Stimulated activated CD4-positive, alpha-beta T cell treated with anti-CD3 and anti-CD28 coated beads, Interleukin-1b, Interleukin-23, amount 100 ng/mL, for 4 hours (primary cell): ENCODE measurements at places on chromosomes 12 and 14.

GRCh38 chr12:2759733-2760132 is 35.0 kb upstream of the FKBP4 start:
- DNase-seq = no peak

- no peak for DNase-seq
These were observed 312.2 kb upstream of the ATP2B1 start for GRCh38 chr12:90020881-90021280.

GRCh38 chr14:22803687-22803974 is 11.6 kb downstream of the SLC7A7 start:
- DNase-seq = no peak

GRCh38 chr12:77488041-77488620 is 342.6 kb upstream of the NAV3 start:
- no peak for DNase-seq

- DNase-seq = no peak
These were observed 111.2 kb downstream of the ITPR2 start for GRCh38 chr12:26721800-26722199.

DNA sequence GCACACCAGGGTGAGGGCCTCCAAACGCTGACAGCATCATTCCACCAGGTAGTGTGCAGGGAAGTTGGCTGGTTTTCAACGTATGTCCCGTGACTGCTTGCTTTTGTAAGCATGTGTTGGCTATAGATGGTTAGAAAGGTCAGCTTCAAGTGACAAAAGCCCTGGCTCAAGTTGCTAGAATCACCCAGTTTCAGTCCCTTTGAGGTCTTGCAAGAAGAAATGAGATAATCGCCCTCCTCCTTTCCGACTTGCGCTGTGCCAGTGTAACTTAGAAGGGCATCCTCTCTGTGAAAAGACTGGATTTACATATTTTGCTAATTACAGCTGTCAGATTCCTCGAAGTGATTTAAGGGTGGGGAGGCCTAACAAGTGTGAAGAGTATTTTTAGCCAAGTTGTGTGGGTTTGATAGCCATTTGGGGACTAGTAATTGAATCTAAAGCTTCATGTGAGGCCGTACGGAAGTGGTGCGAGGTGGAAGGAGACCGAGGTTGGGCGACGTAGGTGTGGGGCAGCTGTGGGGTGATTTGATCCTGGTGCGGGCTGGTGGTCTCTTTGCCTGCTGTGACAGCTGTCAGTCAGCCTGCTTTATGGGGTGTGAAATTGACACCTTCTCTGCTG is 94.7 kb downstream of the CHST11 start:
- DNase-seq = no peak

DNA sequence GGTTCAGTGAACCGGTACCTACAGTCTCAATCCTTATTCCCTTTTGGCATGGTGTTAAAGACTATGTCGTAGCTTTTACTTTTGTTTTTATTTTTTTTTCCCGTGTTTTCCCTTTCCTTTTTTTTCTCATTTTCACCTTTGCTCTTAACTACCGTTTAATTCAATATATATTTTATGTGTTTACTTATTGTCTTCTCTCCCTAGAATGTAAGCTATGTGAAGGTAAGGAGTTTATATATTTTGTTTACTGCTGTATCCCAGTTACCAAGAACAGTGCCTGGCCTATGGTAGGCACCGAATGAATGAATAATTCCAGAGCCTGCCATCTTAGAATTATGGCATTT is 261 bp upstream of the MLH3 start:
- DNase-seq = no peak

- DNase-seq = no peak
These were observed 233.5 kb downstream of the SLC2A13 start for GRCh38 chr12:39872425-39872824.

DNA sequence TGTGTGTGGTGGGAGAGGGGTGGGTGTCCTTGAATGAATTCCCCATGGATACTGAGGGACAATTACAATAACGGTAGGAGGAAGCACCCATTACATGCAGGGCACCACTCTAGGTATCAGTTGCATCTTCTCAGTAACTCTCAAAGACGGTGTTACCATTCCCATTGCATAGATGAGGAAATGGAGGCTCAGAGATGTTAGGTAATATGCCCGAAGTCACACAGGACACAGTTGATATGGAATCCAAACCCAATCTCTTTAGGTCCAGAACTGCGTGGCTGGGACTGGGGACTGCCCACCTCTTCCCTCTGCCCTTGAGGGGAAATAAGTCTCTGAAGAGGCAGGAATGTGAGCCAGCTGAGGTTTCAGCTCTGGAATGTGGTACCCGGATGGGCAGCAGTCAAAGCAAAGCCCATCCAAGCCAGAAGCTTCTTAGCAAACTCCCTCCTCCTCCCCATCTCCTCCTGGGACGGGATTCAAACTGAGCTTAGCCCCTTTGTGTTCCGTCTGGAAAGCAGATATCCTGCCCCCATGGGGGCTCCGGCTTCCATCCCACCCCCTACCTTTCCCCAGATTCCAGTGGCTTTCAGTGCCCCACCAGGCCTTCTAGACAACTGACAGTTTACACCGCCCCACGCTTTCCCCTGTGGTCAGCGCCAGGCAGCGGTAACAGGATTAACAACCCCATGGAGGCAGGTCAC is 187.5 kb downstream of the RBM19 start:
- DNase-seq = no peak

DNA sequence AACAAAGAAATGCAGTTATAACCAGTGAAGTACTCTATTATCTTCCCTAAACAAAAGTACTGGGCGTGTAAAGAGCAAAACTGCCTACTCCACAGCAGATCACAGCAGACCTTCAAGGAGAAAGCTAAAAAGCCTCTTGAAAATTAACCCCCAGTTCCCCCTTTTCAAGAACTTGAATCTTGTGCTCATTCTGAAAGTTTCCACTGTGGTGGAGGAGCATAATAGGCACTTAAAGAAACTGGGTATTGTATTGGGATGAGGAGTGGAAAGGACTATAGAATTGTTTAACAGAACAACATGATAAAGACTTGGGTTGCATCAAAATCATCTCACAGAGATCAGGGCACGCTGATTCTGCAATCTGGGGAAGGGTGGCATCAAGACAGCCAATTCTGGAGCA is 51.1 kb downstream of the SLC25A47 start:
- no peak for DNase-seq

DNA sequence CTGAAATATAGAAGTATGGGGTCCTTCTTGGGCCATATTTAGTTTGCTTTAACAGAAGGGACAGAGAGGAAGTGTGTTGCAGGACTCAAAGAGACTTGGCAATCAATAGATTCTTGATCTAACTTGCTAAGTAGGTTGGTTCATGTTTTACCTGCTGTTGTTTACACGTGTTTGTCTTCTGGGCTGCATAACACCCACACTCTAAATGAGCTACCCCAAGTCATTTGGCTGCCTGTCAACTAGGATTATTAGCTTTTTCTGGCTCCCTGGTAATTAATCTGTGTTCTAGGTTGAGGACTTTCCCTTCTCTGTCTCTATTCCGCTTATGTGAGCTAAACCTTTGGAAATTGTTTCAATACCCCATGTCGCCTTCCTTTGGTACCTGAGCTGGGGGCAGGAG is 10.1 kb upstream of the TBPL2 start:
- no peak for DNase-seq

DNA sequence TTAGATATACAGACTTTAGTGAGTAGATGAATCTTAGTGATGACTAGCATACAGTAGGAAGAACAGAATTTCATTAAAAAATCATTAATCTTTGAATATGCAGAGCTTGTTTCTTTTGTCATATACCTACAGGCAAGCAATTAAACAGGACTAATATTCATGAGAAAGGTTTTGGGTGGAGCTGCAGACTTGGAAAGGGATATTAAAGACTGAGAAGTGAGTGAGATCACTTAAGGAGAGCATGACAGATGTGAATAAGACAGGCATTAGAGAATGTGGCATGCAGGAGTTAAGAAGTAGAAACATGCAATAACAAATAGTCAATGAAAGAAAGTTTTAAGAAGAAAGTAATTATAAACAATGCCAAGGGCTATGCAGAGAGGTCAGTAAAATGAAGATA is 187.7 kb downstream of the TMTC3 start:
- no peak for DNase-seq

DNA sequence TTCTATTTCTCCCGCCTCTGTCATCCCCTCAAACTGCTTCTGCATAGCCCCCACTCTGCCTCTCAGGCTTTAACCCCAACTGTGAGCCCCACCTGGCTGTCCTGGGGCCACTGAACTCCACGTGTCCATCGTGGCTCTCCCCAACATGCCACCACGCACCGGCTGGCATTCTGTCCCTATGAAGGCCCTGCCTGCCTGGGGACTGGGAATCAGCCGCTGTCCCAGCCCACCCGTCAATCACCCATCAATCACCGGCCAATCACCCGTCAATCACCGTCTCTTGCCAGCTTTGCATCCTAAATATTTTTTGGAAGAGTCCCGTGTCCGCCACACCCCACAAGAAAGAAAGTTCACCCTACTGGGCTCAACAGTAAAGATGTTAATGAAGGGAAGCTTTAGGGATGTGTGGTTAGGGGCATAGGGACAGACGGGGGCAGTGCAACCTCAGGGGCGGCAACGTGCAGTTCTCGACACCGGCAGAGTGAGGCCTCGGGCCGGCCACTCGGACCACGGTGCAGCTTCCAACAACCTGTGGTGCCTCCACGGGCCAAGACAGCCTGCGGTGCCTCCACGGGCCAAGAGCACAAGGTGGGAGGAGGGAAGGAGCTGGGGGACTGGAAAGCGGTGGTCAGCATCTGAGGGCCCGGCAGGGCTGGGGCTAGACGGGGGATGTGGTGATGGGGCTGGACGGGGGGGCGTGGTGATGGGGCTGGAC is 85.6 kb downstream of the GALNT9 start:
- no peak for DNase-seq

GRCh38 chr14:50531595-50532501 is 521 bp downstream of the MAP4K5 start:
- DNase-seq = no peak

DNA sequence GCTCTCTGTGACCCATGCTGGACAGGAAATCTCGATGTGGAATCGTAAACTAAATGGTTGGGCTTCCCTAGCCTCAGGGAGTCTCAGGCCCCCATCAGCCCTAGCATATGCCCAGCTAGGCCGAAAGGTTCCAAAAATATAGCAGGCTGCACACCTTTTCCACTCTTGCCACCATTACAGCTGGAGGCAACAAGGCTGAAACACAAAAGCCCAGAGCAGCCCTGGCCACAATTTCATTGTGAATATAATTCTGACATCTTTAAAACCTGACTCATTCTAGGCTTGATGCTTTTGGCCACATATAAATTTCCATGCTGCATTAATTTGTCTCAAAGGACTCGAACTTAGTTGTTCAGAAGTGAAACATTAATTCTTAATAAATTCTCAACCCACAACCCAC is 382.2 kb downstream of the GRIN2B start:
- DNase-seq = no peak

DNA sequence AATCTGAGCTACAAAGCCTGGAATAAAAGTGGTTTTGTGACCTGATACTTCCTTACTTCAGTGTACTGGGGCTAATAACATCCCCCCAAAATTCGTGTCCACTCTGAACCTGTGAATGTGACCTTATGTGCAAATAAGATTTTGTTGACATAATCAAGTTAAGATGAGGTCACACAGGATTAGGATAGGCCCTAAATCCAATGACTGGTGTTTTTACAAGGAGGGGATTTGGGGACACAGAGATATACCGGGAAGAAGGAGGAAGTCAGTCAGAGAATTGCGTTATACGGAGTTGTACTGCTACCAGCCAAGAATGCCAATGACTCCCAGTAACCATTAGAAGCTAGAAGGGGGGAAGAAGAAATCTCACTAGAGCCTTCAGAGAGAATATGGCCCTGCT is 299.9 kb downstream of the ACSS3 start:
- DNase-seq = no peak

DNA sequence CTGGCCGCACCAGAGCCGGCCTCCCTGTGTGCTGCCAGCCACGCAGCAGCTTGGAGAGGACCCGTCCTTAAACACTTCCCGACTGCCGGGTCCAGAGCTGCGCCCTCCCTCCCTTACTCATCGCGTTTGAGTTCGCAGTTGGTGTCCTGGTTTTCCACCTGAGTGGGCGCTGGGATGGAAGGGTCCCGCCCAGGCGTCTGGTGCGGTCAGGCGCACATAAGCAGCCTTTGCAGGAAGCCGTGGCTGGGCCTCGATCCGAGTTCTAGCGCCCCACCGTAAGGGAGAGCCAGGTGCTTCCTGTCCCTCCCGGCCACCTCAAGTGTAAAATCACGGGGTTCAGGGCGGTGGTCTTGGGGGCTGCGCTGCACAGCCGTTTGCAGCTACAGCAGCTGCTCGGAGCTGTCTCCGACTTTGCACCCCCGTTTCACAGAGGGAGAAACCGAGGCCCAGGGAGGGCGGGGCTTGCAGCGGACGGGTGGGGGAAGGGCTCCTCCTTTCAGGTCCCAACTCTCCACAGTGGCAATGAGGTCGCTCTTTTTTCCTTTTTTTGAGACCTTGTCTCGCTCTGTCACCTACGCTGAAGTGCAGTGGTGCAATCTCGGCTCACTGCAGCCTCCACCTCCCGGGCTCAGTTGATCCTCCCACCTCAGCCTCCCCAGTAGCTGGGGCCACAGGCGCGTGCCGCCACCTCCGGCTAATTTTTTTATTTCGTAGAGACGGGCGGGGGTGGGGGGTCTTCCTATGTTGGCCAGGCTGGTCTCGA is 51.3 kb downstream of the LRCOL1 start:
- DNase-seq = no peak

GRCh38 chr12:108109954-108110353 is 19.1 kb upstream of the WSCD2 start:
- no peak for DNase-seq

DNA sequence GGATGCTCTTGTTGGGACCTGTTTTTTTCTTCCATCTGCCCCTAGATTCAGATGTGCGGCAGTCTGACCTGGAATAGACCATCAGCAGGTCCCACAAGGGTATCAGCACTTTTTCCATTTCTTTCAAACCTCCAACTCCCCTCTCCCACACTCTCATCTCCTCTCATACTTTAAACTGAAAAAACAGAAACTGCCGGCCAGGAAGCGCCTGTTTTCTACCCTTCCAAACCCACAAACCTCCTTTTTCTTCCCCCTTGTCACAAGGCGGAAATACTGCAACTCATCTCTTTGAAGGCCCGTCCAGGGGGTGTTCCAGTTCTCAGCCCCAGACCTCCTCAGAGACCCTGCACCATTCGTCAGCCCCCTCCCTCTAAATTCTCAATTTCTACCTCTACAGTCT is 62.5 kb upstream of the FKBP4 start:
- no peak for DNase-seq

- DNase-seq = no peak
These were observed 18.9 kb downstream of the SDS start for GRCh38 chr12:113384778-113385177.

DNA sequence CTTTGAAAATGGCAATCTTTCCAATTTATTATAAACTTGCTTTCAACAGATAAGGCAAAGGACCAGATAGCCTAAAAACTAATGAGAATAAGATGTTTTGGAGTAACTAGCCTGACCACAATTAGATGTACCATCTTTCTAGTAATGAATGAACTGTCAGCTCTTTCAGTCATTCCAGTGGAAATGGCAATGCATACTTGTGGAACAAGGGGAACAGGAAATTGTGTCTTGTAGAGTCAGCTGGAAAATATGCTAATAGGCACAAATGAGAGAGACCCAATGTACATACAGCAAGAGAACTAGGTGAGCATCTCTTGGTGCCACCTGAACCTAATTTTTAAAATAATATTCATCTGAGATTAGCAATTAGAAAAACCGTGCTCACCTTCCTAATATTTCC is 76.1 kb upstream of the GPHB5 start:
- no peak for DNase-seq

GRCh38 chr14:88181072-88181471 is 142.0 kb downstream of the KCNK10 start:
- no peak for DNase-seq

- DNase-seq = no peak
These were observed 42.1 kb downstream of the STXBP6 start for GRCh38 chr14:25007832-25008231.
